ENCODE measurements at places on chromosomes 1 and 21.

DNA sequence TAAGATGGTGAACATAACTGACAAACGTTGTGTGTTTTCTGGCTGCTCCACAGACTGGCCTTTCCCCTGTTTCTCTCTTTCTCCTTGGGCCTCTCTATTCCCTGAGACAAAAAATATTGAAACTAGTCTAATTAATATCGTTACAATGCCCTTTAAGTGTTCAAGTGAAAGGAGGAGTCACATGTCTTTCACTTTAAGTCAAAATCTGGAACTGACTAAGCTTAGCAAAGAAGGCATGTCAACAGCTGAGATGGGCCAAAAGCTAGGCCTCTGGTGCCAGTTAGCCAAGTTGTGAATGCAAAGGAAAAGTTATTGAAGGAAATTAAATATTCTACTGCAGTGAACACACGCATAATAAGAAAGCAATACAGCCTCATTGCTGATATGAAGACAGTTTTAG lies 32.2 kb upstream of the FCRL3 start:
- no peak for DNase-seq

DNA sequence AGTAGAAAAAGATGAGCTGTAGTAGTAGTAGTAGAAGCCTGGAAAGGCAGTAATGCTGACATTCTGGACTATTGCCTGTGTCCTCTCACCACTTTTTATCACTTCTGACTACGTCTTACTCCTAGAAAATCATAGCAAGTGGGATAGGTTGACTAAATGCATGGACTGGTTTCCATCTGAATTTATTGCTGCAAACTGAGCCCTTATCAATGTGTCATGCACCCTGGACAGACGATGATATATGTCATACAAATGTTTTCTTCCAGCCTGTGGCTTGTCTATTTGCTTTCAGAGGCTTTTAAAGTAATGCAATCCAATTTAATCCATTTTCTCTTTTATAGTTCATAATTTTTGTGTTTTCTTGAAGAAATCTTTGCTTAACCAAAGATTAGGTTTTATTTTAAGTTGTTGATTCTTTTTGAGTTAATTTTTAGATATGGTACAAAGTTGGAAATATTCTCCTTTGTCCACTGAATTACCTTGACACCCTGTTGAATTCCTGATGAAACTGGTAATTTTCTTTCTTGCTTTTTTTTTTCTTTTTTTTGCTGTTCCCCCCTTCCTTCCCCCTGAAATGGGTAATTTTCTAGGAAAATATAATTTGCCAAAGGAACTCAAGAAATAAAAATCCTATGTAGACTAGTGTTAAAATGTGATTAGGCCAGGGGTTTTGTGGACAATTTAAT lies 47.1 kb downstream of the PHACTR4 start:
- no peak for DNase-seq

GRCh38 chr1:11874624-11875023 lies 15.9 kb upstream of the NPPB start:
- no peak for DNase-seq

DNA sequence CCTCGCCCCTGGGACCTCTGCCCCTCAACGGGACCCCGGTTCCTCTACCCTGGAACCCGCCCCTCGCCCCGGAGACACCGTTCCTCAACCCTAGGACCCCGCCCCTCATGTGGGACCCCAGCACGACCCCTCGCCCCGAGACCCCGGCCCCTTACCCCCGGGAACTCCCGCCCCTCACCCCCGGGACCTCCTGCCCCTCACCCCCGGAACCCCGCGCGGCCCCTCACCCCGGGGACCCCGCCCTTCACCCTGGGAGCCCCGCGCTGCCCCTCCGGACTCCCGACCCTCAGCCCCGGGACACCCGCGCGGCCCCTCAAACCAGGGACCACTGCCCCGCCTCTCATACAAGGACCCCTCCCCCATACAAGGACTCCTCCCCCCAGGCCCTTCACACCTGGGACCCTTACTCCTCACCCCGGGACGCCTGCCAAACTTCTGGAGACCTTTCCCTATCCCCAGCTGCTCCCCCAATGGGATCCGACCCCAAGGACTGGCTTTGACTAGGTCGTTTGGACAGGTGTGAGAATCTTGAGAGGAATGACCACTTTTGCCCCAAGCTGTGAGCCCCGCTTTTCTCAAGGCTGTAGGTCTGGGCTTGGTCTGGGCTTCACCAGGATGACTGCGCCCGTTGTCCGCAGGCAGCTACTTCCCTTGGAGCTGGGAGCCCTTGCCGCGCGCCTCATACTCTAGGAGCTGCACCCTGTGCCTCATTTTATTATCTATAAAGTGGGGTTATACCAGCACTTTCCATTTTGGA lies 843 bp downstream of the DIP2A start:
- no peak for DNase-seq

DNA sequence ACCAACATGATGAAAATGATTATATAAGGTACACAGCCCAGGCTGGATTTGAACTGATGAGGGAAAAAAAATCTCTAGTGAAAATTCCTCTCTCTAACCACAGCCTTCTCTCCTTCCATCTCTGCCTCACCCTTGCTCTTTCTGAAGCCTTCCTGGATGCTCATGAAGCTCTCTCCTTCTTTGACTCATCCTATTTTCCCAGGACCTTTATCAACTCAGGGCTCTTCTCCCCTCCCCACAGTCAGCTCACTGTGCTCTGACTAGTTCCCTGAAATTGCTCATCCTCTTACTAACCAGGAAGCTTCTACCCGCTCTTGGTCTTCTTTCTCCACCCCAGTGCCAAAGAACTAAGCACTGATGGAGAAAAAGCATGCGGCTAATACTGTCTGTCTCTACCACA lies 46.4 kb upstream of the ERG start:
- no peak for DNase-seq

- DNase-seq = no peak
Observed at GRCh38 chr21:35400233-35400939, 351.3 kb upstream of the RUNX1 start.

DNA sequence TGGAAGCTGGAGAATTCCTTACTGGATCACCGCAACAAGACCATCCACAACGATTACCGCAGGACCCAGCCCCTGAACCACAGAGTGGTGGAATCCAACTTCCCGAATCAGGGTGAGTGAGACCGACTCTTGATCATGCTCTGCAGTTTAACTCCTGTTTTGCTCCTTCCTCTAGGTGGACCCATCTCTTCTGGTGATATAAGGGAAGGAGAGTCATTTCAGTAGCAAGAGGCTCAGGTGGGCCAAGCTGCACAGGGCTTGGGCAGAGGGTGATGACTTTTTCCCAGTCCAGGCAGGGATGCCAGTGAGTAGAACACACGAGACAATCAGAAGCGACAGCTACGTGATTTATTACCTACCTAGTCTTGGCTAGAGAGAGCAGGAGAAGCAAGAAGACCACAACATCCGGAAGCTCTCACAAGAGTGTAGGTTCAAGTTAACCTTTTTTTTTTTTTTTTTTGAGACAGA lies 25.2 kb downstream of the CA6 start:
- DNase-seq = no peak

DNA sequence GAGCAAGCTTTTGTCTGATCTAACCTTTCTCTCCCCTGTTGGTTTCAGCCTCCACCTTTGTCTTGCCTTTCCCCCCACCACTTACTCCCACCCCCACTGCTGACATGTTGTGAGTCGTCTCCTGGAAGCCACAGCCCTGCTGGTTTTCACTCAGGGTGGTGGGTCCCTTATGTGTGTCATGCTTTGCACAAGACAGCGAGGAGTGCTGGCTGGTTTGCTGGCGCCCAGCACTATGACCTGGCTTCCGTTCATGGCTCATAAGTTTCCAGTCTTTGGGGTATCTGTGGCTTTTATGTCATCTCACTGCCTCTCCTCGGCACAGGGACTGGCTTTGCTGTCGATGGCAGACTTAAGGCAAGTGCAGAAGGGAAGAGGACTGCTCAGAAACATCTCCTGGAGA lies 177.7 kb downstream of the KIF26B start:
- no peak for DNase-seq

- DNase-seq = no peak
Observed at GRCh38 chr1:157806431-157807149, 13.3 kb downstream of the FCRL1 start.

DNA sequence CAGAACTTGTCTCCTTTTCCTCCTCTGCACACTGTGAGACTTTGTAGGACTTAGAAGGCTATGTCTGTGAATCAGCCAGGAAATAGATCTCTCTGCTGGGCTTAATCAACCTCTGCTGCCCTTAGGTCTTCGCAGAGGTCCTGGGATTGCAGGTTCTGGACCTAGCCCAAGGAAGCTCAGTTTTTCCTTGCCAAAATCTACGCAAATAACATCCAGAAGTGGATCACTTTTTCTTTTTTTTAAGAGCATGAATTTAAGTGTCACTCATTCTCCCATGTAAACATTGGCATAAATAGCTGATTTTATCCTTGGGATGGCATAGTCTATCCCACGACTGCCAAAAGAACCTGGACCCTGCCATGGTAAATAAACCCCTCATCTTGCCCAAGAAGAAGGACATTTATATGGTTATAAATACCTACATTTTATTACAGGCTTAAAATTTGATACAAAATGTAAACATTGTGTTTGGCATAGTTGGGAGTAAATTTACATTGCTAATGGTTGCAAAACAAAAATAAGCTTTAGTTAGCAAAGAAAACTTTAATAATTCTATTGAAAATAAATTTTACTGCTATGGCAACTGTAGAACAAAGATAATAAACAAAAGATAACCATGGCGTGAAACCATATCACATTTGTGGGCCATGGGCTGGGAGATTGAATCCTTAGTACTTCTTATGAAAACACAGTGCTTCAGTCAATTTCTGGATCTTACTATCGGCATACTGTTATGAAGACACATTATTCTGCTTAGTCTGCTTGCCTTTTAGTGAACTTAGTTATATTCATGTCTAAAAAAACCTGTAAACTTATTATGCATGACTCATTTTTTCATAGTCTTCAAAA lies 24.5 kb upstream of the DISC1 start:
- DNase-seq = no peak

GRCh38 chr1:18535391-18536210 lies 54.9 kb downstream of the KLHDC7A start:
- no peak for DNase-seq

DNA sequence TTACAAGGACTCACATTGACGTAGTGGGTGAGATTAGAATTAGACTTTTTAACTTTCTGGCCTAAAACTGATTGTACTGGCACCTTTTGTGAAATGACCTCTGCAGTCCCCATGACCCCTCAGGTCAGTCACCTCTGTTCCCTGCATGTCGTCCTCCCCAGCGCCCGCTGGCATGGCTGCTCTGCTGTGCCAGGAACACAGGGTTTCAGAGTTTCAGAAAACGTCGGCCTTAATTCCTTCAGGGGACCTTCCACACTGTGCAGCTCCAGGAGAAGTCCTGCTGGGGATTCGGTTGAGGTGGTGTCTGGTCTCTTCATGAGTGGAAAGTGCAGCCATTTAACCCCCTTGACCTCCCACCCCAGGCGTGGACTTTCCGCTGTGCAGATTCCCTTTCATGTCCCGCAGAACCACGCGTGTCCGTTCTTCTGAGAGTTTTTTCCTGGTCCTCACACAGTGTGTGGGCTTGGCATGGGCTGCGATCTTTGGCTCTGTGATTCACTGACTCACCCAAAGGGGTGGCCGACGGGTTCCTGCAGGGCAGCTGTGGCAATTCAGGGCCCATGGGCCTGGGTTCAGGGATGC lies 158.4 kb upstream of the COL6A1 start:
- DNase-seq = no peak

DNA sequence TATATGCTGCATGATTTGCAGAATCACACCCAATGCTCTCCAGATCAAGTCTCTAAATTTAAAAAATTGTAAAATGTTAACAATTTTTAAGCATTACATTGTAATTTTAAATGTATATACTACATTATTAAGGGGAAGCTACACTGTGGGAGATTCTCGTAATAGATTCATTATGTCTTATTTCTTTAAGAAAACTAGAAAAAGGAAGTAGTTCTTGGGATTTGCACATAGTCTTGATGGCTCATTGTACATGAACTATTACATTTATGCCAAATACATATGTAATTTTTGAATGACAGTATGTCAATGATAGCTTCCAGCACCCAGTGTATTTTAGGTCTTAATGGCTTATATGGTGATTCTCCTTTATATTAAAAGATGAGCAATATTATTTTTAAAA lies 250.3 kb downstream of the PTPRC start:
- DNase-seq = no peak

DNA sequence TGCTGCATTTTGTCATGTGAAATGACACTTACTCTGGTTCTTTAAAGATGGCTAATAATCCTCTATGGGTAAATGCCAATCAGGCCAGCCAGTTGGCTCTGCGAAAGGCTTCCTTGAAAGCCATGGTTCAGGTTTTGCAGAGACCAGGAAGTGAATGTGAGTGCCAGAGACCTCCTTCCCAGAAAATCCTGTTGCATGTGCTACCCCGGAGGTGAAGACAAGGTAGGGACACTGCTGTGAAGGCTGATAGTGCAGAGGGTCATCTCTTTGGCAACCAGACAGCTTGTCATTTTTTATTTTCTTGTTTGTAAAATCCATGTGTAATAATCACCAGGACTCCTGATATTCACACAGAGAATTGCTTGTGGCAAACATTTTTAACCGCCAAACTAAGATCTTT lies 18.7 kb downstream of the LRRC8D start:
- no peak for DNase-seq

DNA sequence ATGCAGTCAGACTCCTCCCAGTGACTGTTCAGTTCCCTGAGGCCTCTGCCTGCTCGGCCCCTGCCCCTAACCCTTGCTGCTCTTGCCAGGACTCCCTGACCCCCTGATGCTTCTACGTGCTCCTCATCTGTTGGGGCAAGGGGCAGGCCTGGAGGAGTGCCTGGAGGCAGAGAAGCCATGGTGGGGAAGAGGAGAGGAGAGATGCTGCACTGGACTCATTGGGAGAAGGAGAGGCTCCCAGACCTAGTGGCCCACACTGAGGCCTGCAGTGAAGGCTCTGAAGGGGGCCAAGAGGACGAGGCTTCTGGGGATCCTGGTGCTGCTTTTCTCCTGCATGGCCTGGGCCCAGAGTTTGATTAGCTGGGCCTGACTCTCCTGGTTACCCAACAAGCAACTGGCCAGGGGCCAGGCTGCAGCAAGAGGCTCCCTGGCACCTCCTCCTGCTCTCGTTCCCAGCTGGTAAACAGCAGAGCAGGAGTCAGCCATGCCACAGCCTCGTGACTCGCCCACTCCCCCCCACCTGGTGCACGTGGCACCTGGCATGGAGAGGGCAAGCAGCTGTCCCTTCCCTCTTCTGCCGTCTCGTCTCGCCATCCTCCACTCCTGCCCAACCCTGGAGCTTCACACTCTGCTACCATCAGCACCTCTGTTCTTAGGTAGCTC lies 847 bp upstream of the RORC start:
- DNase-seq = peak; percentile 39

- peak; percentile 44 for DNase-seq
Observed at GRCh38 chr1:153728305-153729066, 636 bp downstream of the INTS3 start.

DNA sequence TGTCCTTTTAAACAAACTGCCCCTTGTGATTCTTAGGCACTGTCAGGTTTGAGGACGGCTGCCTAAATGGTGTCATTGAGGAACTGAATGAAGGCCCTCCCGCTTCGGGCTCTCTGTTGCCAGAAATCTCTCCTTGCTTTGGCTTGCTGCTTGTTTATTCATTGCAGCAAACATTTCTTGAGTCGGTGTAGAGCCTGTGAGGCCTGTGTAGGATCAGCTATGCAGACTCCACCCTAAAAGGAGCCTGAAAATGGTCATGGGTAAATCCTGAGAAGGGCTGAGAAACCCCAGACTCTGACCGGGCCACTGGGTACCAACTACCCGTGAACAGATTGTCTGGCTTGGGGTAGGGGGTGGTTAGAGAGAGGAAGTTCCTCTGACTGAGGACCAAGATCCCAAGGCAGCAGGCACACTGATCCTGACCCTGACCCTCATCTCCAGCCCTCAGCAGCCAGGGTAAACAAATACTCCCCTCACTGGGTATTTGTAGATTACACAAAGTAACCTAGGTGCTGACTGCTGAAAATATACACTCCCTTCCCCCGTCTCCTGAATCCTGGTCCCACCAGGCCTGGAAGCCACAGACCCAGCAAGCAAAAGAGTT lies 3.1 kb downstream of the IL6R start:
- no peak for DNase-seq

All from anterior cingulate cortex (tissue), 58 donors.